ENCODE measurements at places on chromosomes 3 and 15.

DNA sequence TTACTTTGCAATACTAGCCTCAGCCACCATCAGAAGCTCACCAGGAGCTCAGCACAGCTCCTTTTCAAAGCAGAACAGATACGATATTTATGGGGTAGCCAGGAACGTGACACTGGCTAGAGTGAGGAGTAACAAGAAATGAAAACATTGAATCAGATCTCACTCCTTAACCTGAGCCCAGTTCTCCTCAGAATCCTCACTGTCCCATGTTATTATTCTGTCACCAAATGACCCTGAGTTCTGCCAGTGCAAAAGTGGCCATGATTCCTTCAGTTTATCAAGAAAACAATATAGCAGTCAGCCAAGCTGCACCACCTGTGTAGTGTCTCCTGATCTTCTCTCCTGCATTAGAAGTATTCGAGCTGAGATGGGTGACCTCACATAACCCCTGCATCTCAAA is 956.7 kb downstream of the TUSC7 start:
- DNase-seq: no peak

- DNase-seq: no peak
These were observed 519 bp downstream of the LYSMD2 start for GRCh38 chr15:51736751-51737521.

DNA sequence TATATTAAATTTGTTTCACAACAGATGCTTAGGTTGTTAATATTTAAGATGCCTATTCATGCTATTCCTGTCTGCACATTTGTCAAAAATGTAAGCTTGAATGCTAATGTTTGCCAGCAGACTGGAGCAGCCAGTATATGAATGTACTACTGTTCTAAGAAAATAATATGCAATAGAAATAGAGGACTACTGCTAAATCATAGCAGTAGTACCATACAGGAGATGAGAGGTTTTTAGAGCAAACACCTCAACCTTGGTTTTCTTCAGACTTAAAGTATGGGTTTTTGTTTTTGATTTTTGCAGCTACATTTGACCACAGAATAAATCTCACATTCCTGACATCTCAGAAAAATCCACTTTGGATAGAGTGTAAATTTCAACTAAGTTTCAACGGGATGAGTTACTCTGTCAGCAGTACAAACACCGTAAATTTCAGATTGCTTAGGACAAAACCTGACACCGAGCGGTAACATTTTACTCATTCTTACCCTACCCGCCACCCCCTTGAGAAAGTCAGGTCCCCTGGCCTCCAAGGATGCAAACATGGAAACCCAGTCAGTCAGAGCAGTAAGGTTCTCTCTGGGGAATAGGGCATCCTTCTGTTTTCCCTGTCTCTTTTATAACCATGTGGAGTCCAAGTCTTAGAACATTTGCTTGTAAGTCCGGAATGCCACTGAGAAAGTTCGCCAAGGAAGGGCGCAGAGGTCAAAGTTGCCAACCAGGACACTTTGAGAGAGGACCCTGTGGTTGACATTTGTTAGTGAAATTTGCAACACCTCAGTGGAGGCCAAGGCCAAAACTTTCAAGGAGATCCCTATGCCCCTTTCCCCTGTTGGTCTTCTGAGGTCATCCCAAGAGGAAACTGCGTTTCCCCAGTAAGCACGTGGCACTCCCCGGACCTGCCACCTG is 17.9 kb upstream of the SATB1 start:
- no peak for DNase-seq

- no peak for DNase-seq
These were observed 6.9 kb downstream of the SLC28A1 start for GRCh38 chr15:84891339-84891738.

DNA sequence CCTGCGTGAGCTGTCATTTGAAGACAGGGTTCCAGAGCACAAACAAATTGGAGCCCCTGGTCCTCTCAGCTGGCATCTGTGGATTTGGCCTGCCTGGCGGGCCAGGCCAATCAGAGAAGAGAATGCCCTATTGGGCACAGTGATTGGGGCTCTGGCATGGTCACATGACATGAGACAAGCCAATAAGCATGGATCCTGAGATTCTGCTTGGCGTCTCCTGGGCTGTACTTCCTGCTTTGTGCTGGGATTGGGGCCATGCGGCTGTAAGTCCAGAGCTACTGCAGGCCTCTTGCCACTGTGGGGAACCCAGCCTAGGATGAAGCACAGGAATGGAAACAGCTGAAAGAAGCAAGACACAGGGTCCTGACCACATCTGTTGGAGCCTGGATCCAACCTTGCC is 121.4 kb downstream of the FBLN2 start:
- DNase-seq: no peak
